Activated B cell treated with CpG ODN at 0.5 μM for 24 hours (primary cell): ENCODE measurements at places on chromosomes 2 and 18. TPM values are rescaled to one million over a fixed set of nuclear protein-coding genes. Genes with fewer than 3 reads are reported as not detected.
A peak's percentile ranks its signal among the peaks of the same experiment; 100 is the strongest.

The UGT1A4 gene
- total RNA-seq, result not detected in 2 replicates

The TMEM200C gene
- not detected in 2 replicates for total RNA-seq

The GAREM1 gene
- total RNA-seq, result not detected in 2 replicates

The XDH gene
- not detected in 2 replicates for total RNA-seq

GRCh38 chr2:75703589-75704287 is 7.0 kb downstream of the GCFC2 start:
- peaks cover 60% of the 10 kb centered on the region for H3K36me3 ChIP-seq
- peaks cover 4% of the 10 kb centered on the region for H3K4me1 ChIP-seq
- no peak overlapping the region for H3K4me3 ChIP-seq
- H3K27me3 ChIP-seq, result no peaks in the 10 kb centered on the region
- H3K27ac ChIP-seq, result no peak overlapping the region
- no peak for DNase-seq

- DNase-seq, result no peak
- H3K4me3 ChIP-seq, result no peak overlapping the region
- H3K27me3 ChIP-seq, result no peaks in the 10 kb centered on the region
- H3K4me1 ChIP-seq, result peaks cover 5% of the 10 kb centered on the region
- no peaks in the 10 kb centered on the region for H3K36me3 ChIP-seq
- no peak overlapping the region for H3K27ac ChIP-seq
These were observed 66.3 kb downstream of the SP110 start for GRCh38 chr2:230153390-230153976.

DNA sequence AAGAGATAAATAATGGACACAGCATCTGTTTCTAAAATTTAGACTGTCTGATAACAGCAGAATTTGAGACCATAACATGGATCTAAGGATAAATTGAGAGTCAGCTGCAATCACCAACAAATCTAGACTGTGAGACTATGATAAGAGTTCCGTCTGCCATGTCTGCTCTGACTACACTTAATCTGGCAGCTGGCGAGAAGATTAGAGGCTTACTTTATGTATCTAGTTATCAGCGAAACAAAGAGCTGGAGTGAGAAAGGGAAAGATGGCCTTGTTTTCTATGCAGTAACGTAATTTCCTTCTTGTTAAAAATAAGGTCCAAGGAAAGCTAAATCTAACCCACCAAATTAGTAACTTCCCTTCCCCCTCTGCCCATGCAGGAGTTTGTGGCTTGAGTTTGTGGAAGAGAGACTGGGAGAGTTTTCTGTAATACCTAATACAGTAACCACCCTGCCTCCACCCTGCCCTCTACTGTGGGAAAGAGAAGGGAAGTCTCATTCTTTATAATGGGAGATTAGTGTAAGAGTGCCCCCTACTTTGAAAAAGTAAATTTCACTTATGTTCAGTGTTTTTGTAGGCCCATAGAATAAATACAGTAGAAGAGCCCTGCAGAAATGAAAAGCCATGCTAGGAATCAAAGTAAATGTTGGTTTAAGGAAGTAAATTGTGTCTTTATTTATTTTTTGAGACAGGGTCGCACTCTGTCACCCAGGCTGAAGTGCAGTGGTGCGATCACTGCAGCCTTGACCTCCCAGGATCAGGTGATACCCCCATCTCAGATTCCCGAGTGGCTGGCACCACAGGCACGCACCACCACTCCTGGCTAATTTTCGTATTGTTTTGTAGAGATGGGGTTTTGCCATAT is 27.5 kb downstream of the EML4 start:
- peak overlapping the region; percentile 15 for H3K4me3 ChIP-seq
- H3K36me3 ChIP-seq, result peaks cover 20% of the 10 kb centered on the region
- H3K4me1 ChIP-seq, result peaks cover 77% of the 10 kb centered on the region
- H3K27ac ChIP-seq, result peak overlapping the region; percentile 50
- DNase-seq, result no peak

GRCh38 chr2:5330961-5331360 is 361.2 kb upstream of the SOX11 start:
- no peak overlapping the region for H3K4me3 ChIP-seq
- no peaks in the 10 kb centered on the region for H3K27me3 ChIP-seq
- H3K36me3 ChIP-seq, result no peaks in the 10 kb centered on the region
- DNase-seq, result no peak
- H3K27ac ChIP-seq, result no peak overlapping the region

GRCh38 chr18:45660746-45661145 is 45.5 kb downstream of the SLC14A2 start:
- no peak for DNase-seq
- no peaks in the 10 kb centered on the region for H3K36me3 ChIP-seq
- no peaks in the 10 kb centered on the region for H3K27me3 ChIP-seq
- H3K4me3 ChIP-seq, result no peak overlapping the region
- H3K4me1 ChIP-seq, result peaks cover 8% of the 10 kb centered on the region

DNA sequence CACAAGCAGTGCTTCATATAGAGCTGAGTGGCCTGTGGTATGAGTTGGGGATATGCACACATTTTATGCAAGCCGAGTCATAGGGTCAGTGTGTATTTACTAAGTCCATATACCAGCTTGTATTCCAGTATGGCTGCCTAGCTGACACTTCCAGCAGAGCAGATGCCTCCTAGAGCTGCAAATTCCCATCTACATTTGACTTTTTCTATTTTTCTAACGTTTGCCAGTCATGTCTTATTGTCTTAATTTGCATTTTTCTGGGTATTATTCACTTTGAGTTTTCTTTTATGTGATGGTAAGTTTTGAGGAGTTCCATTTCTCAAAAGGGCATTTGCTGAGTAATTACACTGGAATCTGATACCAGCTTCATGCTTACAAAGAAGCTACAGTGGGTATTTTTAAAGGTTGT is 334.5 kb upstream of the CDH2 start:
- no peaks in the 10 kb centered on the region for H3K4me1 ChIP-seq
- no peaks in the 10 kb centered on the region for H3K27me3 ChIP-seq
- H3K4me3 ChIP-seq, result no peak overlapping the region
- H3K27ac ChIP-seq, result no peak overlapping the region
- no peaks in the 10 kb centered on the region for H3K36me3 ChIP-seq

GRCh38 chr2:128159437-128159836 is 68.4 kb downstream of the UGGT1 start:
- no peak overlapping the region for H3K27ac ChIP-seq
- H3K27me3 ChIP-seq, result no peaks in the 10 kb centered on the region
- H3K36me3 ChIP-seq, result peaks cover 80% of the 10 kb centered on the region
- no peak overlapping the region for H3K4me3 ChIP-seq
- DNase-seq, result no peak

GRCh38 chr2:216426938-216427337 is 14.7 kb downstream of the SMARCAL1 start:
- H3K27ac ChIP-seq, result no peak overlapping the region
- peaks cover 97% of the 10 kb centered on the region for H3K36me3 ChIP-seq
- H3K27me3 ChIP-seq, result no peaks in the 10 kb centered on the region
- no peak overlapping the region for H3K4me3 ChIP-seq
